ENCODE measurements at places on chromosomes 2 and 18.

DNA sequence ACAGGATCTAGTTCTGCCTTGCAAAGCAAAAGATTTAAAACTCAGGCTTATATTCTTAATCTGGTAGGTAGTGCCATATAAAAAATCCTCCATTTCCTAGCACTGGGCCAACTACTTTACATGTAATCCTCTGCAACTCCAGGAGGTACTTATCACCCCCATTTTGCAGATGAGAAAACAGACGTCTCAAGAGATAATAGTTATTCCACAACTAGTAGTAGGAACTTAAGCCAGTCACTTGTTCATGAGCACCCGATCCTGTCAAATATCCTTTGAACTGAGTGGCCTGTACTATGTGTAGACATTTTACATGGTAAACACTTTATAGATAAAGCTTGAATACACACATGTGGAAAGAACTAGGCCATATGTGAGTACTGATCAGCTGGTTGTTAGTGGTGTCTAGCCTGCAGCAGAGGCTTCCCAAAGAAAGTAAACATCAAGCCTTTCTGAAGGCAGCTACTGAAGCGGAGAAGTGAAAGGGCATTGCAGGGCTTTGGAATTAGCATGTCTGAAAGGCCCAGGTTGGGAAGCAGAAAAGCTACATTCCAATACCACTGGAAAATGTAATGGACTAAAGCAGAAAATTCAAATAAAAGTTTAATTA, 48.0 kb downstream of the NAB1 start:
- DNase-seq: no peak

DNA sequence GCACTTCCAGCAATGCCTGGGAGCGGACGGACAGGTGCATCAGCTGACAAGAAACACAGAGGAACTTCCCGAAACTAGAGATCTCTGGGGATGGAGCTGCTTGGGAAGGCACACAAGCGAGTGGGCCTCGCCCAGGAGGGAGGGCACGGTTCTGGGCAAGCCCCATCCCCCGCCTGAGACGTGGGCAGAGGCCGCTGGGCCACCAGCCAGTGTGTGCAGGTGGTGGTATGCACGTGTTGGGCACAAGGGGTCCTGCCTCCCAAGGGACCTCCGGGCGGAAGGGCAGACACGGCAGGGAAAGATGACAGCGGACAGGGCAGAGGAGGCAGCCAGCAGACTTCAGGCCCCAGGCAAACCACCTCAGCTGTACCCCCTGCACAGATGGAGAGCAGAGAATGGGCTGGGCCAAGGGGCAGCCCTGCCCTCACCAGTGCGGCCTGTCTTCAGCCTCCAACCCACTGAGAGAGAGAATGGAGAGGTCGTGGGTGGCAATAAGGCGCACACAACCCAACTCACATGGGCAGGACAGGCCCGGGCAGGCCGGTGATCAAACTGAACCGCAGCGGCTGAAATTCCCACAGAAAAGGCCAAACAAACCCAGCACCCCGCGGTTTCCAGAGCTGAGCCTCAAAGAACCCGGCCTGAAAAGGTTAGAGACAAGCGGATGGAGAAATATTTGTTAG, 51.2 kb downstream of the HDAC4 start:
- no peak for DNase-seq

- DNase-seq: no peak
Observed at GRCh38 chr2:174654419-174654941, 56.9 kb upstream of the WIPF1 start.

GRCh38 chr2:182415771-182416170, 11.1 kb downstream of the PDE1A start:
- no peak for DNase-seq

DNA sequence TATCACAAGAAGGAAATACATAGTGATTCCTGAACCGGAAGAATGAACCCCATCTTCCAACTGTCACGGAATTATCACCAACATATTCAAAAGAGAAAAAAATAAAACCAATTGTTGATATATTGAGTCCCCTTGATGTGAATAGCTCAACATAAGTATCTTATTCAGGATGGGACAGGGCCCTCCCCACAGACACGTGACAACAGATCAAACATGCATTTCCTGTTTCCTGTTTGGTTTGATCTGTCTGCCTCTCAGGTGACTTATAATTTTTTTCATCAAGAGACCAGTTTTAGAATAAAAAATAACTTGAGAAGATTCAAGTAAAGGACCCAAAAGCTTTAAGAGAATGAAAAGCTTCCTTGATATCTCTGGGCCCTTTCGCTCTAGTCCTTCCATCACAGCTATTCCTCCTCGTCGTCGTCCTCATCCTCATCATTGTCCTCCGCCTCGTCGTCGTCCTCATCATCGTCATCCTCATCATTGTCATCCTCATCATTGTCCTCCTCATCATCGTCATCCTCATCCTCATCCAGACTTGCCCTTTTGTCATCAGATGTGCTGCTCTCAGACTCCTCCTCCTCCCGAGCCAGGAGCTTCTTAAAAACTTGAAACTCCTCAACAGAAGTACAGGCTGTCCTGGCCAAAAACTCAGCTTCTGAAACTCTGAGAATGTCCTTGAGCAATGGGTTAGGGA, 6.3 kb downstream of the MTERF4 start:
- DNase-seq: no peak

DNA sequence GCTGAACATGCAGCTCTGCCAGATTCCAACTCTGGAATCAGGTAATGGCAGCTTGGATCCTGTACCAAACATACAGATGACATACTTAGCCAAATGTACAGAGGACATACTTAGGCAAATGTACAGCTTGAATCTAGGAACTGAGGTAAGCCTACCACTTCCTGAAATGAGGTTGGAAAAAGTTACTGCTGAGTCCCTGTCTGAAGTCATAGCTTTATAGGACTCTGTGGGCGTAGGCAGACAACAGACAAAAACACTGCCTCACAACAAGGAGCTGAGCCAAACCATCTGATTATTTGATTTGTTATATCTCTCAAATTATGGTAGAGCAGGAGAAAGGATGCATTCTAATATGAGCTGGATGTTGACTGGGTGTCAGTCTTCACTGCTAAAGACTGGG, 290.2 kb upstream of the TCF4 start:
- no peak for DNase-seq

DNA sequence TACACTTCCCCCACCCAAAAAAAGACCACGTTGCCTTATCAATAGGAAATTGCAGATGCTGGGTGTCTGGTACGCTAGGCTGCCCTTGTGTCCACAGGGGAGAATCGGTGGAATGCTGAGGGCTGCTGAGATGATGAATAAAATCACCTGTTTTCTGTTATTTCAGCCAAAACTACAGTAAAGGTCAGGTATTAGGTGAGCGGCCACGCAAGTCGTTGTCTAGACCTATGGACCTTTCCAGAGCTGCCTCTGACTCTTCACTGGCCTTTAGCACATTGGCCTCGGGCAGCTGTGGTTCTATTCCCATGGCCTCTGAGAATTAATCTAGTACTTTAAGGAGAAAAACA, 89.6 kb downstream of the MTCL1 start:
- no peak for DNase-seq

- DNase-seq: no peak
Observed at GRCh38 chr2:43553341-43553855, 42.4 kb downstream of the THADA start.
